ENCODE measurements at places on chromosomes 1 and 21.
A peak's percentile ranks its signal among the peaks of the same experiment; 100 is the strongest.

DNA sequence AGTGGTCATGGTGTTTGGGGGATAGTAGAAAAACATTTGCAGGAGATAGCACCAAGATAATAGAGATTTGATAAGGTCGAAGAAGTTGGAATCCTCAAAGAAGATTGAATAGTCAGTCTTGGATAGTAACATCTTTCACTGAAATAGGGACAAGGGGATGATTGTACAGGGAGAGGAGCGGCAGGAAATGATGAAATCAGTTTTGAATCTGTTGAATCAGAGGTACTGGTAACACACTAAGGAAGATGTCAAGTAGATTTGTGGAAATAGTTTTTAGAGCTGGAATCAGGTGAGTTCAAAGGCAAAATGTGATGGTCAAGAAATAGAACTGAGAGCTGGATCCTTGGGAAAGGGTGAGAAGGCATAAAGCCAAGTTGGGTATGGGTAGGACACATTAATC lies 26.5 kb downstream of the CAP1 start:
- DNase-seq = no peak

DNA sequence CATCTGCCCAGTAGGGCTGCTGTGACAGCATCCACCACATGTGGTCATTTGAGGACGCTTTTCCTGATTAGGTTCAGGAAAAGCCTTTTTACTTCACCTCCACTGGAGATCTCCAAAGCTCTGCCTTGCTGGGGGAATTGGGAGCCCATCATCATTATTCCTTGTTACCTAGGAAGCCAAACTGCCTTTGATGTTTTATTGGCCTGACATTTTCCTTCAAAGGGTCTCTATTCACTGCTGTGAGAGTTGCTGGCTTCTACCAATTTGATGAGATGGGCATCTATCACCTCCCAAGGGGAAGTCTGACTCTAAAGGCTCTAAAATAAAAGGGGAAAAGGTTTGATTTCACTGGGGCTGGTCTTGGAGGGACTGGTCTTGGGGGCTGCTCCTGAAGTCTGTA lies 678.6 kb downstream of the PTPRU start:
- no peak for DNase-seq

DNA sequence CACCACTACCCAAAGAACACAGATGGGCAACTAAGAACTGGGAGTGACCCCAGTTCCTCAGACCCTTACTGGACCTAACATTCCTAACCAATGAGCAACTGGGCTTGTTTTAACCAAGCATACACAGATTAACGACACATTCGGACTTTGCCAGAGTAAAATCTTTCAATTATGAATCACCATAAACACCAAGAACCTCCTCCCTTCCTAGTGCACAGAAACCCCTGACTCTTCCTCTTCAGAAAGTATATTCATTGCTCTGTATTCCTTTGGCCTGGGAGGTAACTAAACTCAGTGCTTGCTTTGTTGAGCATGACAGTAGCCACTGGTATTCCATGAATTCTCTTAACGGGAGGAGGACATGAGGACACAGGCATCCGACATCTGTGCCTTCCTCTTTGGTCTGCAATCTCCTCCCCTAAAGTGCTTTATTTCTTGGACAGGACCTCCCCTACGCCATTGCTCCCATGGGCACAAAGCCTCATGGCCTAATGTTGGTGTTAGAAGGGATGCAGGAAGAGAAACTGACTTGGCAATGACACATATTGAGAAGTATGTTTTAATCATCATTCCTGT lies 42.7 kb downstream of the SEC16B start:
- no peak for DNase-seq

- no peak for DNase-seq
These were observed 15.7 kb upstream of the HDAC1 start for GRCh38 chr1:32276032-32276782.

DNA sequence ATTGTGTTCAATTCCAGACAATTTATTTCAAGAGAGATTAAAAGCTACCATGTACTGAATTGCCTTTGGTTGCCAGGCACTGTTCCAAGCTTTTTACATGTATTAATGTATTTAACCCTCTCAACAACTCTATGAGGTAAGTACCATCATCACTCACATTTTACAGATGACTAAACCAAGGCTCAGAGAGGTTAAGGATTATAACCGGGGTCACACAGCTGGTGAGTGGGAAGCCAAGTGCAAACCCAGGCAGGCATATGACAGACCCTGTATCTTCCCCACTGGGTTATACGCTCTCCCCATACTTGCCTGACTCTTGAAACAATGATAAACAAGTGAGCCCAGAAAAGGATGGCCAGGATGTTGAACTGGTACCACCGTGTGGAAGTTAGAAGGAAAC lies 16.5 kb downstream of the PLEKHA6 start:
- DNase-seq = no peak

- no peak for DNase-seq
These were observed 681.1 kb downstream of the LTN1 start for GRCh38 chr21:28311411-28312190.

DNA sequence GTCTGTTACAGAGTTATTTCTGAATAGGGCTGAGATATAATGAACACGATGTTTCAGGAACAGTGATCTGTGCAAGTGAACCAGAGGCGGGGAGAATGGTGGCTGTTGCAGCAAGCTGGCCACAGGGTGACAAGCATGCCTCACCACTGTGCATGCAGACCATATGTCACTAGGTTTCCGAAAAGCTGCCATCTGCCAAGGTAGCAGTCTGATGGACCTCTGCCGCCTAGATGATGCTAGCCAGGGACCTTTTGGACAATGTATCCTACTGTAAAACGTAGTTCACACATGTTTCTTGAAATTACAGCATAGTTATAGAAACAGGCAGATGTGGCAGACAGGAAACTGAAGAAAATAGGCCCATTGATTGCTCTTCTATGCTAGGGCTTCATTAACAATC lies 204.2 kb upstream of the RRP15 start:
- DNase-seq = no peak

- no peak for DNase-seq
These were observed 24.9 kb downstream of the PPT1 start for GRCh38 chr1:40072142-40072541.

DNA sequence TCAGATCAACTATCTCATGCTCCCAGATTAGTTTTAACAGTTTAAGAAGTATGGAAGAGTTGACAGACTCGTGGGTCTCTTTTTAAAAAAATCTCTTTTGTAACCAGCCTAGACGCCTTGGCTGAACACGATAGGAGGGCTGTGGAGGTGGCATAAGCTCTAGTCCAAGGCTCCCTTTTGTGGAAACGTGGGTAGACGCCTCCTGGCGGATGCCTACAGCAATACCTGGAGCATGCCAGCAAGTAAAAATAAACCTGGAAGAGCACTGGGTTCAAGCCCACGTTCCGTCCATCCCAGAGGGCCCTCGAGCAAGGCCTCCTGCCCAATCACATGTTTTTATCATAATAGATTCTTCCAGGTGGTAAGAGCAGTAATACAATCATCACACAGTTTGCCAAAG lies 87.9 kb downstream of the RGS7 start:
- no peak for DNase-seq

DNA sequence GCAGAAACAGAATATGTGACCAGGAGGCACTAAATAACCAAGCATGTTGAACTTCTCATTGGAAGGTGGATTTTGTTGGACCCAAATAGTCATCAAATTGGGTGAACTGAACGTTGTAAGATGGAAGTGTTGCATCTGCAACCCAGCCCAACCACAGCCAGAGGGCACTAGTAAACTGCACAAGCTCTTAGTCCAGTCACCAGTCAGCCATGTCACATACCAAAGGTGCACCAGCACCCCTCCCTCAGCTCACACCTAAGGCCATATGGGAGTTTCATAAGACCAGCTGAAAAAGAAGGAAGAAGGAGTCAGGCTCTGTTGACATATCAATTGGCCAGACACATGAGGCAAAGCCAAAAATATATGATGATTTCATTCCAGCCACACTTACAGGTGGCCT lies 481.7 kb upstream of the NR5A2 start:
- no peak for DNase-seq

- no peak for DNase-seq
These were observed 215.4 kb downstream of the OMA1 start for GRCh38 chr1:58331156-58331555.

DNA sequence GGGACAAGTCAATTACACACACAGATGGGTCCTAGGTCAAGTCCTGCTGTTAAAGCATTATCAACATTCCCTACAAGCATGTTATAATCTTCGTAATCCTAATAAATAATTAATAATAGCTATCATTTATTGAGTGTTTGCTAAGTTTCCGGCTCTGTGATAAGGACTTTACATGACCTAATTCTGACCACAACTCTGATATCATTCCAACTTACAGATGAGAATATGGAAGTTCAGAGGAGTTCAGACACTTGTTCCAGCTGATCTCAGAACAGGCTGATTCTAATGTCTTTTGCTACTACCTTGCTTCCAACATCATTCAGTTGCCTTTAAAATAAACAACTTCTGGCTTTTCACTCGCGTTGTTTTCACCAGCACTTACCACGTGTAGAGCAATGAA lies 770.1 kb upstream of the CXADR start:
- no peak for DNase-seq

DNA sequence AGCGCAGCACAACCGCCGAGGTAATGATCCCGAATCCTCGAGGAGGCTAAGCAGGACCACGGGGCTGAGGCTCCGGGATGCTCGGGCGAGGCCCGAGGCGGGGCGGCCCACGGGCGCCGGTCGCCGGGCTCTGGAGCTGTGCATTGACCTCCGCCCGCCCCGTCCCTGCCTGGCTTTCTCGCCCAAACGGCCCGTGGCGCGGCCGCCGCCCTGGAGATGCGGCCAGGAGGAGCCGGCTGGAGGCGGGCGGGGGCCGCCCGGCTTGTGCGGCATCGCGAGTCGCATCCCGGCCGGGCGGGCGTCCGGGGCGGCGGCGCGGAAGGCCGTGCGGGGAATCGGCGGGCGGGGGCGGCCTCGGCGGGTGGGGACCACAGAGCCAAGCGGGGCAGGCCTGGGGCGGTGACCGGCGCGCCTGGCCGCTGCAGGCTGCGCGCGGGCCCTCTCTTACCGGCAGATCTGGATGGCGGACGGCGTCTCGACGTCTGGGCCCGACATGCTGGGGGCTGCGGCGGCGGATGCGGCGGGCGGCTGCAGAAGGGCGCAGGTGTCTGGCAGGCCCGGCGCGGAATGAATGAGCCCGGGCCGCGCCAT lies 663 bp downstream of the ACOT7 start:
- no peak for DNase-seq

GRCh38 chr1:217569021-217569420 lies 61.9 kb downstream of the GPATCH2 start:
- no peak for DNase-seq

DNA sequence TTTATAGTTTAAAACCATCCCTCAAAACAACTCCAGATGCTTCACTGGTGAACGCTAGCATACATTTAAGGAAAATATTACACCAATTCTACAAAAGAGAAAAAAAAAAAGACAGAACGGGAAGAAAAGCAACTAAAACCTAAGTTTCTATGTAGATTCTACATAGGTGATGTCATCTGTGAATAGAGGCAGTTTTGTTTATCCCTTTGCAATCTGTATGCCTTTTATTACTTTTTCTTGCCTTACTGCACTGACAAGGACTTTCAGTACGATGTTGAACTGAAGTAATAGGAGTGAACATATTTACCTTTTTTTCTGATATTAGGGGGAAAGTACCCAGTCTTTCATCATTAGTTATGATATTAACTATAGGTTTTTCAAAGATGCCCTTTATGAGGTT lies 101.7 kb upstream of the HAO2 start:
- no peak for DNase-seq

- no peak for DNase-seq
These were observed 11.6 kb downstream of the GMEB1 start for GRCh38 chr1:28680151-28680550.

DNA sequence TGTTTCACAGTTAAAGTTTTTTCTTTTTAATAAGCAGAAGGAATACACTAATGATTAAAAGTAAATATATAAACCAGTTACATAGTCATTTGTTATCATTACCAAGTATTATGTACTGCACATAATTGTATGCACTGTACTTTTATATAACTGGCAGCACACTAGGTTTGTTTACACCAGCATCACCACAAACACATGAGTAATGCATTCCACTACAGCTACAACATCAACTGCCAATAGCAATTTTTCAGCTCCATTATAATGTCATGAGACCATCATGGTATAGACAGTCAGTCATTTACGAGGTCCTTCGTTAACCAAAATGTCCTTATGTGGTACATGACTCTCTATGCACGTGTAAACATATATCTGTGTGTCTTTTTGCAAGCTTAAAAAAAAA lies 35.2 kb downstream of the SCYL3 start:
- no peak for DNase-seq

DNA sequence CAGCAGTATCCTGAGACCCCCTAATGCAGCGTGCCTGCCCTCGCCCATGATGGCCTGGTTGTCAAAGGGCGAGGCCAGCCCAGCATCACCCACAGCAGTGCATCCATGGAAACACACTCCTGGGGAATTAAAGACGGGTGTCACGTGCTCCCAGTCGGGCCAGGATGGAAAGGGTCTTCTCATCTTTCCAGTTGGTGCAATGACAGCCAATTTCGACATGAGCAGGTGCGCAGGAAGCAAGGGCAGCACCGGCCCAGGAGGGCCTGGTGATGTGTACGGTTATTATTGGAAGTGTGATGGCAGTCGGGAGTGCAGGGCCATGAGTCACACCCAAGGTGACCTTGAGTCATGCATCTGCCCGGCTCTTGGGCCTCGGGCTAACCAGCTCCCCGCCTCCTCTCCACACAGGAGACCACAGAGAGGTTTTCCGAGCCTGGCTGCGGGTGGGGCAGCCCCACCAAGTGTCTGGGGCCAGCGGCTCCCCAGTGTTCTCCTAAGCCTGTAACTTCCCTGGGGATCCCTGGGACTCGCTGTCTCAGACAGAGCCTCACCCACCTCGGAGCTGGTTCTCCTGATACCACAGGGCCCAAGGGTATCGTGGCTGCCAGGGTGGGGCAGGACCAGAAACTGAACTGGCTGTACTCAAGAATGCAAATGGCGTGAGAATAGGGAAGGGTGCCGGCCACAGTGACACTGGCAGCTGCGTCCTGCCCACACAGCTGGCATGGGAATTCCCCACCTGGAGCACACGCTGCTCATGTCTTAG lies 119.8 kb downstream of the SIK1 start:
- peak; percentile 70 for DNase-seq

DNA sequence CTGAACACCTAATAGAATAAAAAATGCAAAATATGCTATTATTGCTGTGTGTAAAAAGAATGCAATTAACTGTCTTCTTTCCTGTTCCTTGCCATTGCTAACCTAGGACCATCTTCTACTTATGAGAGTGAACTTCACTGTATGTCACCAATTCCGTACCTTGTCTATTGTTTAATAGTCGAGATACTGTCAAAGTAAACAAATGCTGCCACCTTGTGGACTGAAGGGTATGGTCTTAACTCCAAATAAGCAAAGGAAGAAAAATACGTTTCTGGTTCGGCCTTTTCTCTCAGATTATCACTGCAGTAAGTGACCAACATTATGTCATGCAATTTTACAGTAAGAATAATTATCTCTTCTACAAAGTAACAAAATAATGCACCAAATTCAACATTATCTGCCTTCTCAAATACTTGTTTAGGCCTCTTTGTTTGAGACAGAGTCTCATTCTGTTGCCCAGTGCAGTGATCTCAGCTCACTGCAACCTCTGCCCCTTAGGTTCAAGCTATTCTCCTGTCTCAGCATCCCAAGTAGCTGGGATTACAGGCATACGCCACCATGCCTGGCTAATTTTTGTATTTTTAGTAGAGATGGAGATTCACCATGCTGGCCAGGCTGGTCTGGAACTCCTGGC lies 133.4 kb downstream of the COP1 start:
- no peak for DNase-seq
